Kidney epithelial cell (primary cell): ENCODE measurements at places on chromosomes 11 and 22.

DNA sequence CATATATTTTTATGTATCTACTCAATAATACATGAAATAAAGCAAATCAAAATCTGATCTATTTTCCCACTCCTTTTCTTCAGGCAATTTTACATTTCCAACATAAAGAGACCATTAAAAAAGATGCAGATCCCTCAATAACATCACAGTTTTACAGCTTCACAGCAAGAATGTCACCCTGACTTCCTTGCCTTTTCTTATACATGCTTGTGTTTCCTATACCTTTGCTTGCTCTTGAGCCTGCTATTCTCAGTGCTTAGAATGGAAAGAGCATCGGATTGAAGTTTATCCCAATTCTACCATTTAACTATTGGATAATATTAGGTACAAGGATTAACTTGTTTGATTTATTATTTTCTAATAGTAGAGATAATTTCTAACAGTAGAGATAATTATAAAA is 176.7 kb downstream of the CNTN5 start:
- no peak for DNase-seq

DNA sequence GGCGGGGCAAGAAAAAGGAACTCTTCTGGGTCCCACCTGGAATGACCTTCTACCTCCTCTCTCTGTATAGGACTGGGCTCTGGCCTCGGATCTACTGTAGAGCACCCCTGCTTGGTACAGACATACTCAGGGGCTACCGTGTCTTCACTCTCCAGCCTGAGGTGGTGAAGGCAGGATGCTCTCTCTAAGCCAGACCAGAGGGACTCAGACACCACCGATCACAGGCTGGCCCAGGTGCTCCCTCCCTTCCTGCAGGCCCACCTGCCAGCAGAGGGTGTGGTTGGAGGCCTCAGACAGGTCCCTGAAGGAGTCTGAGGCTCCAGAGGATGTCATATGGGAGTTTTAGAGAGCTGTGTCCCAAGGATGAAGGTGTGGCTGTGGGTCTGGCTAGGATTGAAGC is 4.1 kb downstream of the NHERF4 start:
- DNase-seq, result no peak

DNA sequence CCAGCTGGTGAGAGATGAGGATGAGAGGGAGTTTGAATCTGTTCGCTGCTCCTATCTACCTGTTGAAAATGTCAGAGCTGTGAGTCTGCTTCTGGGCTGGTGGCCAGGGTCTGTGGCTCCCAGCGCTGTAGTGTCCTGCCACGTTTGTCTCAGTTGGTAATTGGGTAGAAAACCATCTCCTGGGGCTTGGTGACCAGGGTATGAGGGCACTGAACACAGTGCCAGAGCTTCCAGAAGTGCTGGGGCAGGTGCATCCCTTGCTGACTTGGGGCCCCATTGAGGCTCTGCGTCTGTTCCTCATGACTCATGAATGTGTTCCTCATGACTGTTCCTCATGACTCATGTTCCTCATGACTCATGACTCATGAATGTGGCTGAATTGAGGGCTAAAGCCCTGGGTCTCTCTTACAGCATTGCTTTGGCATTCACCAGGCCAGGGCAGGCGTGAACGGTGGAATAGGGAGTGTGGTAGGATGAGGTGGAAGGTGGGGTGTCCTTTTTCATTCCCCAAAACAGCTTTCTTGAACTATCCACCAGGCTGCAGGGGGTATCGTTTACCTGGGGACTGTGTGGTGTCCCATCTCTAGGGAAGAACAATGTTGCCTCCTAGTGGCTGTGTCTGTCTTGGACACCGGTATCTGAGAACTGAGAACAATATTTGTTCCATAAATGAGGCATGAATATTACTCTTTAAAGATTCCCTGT is 139.5 kb downstream of the COMMD9 start:
- DNase-seq, result peak; percentile 97

DNA sequence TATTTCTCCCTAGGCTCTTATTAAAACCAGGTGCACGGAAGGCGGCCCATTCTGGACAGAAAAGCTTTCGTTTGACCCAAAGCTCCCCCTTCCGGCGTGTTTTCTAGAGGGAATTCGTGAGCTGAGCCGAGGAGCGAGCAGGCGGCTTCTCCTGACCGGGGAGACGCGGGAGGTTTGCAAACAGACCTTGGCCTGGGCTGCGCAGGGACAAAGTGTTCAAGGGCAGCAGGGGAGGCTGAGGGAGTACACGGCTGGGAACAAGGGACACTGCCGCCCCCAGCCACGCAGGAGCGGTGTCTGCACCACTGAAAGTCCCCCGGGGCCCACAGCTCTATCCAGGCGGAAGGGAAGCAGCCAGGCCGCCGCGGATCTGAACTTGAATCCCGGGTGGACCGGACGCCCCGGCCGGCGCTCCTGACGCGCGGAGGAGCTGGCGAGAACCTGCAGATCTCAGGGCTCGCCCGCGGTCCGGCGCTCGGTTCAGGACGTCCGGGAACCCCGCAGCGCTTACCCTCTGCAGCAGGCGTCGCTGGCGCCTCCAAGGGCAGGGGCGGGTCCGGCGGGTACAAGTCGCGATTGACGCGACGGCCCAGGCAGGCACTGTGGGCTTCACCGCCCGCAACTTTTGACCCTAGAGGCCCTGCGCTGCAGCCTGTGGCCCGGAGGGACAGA is 101.9 kb downstream of the WT1 start:
- no peak for DNase-seq

GRCh38 chr11:133621611-133622010 is 89.3 kb upstream of the OPCML start:
- no peak for DNase-seq

GRCh38 chr22:42907404-42908373 is 50.6 kb upstream of the ARFGAP3 start:
- DNase-seq, result no peak

GRCh38 chr11:17831228-17831627 is 96.6 kb downstream of the KCNC1 start:
- no peak for DNase-seq

GRCh38 chr11:122775675-122776271 is 62.5 kb upstream of the CRTAM start:
- no peak for DNase-seq

DNA sequence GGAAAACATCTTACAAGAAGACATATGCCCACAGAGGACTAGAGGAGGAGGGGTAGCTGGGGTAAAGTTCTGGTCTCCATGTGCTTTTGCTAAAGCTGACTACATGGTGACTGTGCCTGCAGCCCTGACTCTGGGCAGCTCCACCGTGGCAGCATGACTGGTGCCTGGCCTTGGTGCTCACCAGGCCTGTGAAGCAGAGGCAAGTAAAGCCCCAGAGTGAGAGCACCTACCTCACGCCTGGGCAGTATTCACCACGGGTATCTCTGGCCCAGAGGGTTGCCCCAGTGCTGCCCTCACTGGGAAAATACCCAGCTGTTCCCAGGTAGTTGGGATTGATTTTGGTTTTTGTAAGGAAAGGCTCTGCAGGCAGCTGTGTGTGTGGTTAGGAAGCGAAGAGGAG is 78.3 kb downstream of the CTTN start:
- DNase-seq, result no peak

DNA sequence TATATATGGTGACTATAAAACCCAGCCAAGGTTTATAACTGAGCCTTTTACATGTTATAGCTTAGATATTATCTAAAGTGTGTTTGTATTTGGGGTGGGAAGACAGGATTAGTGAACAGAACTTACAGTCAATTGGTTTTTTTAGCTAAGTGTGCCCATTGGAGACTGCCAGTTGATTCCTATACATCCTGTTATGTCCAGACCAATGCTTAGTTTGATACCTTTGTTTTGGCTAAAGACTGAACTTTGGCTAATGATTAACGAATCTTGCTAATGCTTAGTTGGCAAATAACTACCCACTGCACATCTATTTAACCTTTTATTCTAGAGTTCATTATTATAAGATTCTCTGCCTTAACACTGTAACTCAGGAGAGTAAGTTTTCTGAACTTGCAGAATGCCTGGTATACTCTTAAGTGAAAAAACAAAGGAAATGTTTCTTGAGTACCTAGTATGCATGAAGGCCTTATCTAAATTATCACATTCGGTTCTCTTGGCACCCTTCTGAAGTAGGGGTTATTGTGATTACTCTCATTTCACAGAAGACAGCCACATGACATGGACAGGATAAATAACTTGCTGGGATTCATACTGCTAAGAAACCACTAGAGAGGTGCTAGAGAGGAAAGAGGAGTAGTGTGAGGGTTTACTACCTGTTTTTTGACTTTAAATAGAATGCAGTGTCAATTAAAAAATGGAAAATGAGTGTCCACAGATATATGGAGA is 54.0 kb downstream of the KREMEN1 start:
- no peak for DNase-seq

GRCh38 chr22:28521451-28521850 is 158.2 kb downstream of the TTC28 start:
- DNase-seq, result no peak

GRCh38 chr22:19194766-19195536 is 16.4 kb upstream of the SLC25A1 start:
- DNase-seq, result no peak

GRCh38 chr11:16605389-16605893 is 133.0 kb upstream of the C11orf58 start:
- no peak for DNase-seq

DNA sequence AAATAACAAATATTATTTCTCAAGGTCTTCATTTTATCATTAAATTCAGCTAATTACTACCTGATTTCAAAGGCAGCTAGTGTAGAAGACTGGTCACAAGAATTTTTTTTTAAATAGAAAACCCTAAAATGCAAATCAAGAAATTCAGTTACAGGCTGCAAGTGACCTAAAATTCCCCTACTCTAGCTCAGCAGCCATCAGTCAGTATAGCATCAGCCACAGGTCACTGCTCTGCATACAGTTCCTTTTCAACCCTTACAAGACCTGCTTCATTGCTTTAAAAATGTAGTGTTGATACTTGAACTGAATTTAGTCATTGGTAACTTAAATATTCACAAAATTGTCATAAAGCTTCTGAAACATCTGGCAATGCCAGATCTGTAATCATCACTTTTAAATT is 9.5 kb upstream of the B3GNT6 start:
- no peak for DNase-seq

GRCh38 chr22:48581796-48582469 is 1245.7 kb downstream of the BRD1 start:
- DNase-seq, result no peak

DNA sequence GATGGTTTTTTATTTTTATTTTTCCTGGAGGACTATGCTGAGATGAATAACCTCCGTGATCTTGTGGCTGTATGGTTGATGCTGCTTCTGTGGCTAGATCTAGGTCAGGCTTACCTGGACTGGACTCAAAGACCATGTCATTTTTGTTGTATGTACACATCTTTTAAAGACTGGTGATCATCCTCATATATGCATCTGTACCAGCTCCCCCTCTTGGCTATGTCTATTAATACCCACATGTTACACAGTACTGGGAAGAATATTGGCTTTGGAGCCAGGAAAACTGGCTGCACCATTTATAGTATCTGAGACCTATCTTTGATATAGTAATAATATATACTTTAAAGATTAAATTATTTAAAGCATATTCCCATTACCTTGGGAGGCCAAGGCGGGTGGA is 18.4 kb upstream of the PITPNB start:
- no peak for DNase-seq
